ENCODE measurements at places on chromosomes 5 and 9. TPM values are rescaled to one million over a fixed set of nuclear protein-coding genes. Genes with fewer than 3 reads are reported as not detected.

The KIF12 gene
- total RNA-seq, result not detected

The SHISAL2B gene
- total RNA-seq, result not detected

The CD274 gene
- total RNA-seq, result 6.4 TPM

The PPP1R26 gene
- 11.3 TPM for total RNA-seq

The SPINK13 gene
- total RNA-seq, result not detected

The SNCAIP gene
- total RNA-seq, result 50.6 TPM

The ORM2 gene
- total RNA-seq, result not detected

The SPINK6 gene
- not detected for total RNA-seq

Measured in dermis microvascular lymphatic vessel endothelial cell (primary cell).